ENCODE measurements at places on chromosomes 6 and 20.
A peak's percentile ranks its signal among the peaks of the same experiment; 100 is the strongest.

GRCh38 chr6:169131390-169131789, 122.3 kb downstream of the THBS2 start:
- DNase-seq, result no peak
- H3K4me3 ChIP-seq, result no peak overlapping the region
- no peaks in the 10 kb centered on the region for H3K36me3 ChIP-seq
- no peaks in the 10 kb centered on the region for H3K4me1 ChIP-seq
- no peak overlapping the region for H3K27ac ChIP-seq
- H3K27me3 ChIP-seq, result no peaks in the 10 kb centered on the region

- DNase-seq, result no peak
- no peaks in the 10 kb centered on the region for H3K27me3 ChIP-seq
- no peak overlapping the region for H3K4me3 ChIP-seq
- H3K4me1 ChIP-seq, result no peaks in the 10 kb centered on the region
These were observed 80.7 kb downstream of the FOXF2 start for GRCh38 chr6:1470040-1470439.

DNA sequence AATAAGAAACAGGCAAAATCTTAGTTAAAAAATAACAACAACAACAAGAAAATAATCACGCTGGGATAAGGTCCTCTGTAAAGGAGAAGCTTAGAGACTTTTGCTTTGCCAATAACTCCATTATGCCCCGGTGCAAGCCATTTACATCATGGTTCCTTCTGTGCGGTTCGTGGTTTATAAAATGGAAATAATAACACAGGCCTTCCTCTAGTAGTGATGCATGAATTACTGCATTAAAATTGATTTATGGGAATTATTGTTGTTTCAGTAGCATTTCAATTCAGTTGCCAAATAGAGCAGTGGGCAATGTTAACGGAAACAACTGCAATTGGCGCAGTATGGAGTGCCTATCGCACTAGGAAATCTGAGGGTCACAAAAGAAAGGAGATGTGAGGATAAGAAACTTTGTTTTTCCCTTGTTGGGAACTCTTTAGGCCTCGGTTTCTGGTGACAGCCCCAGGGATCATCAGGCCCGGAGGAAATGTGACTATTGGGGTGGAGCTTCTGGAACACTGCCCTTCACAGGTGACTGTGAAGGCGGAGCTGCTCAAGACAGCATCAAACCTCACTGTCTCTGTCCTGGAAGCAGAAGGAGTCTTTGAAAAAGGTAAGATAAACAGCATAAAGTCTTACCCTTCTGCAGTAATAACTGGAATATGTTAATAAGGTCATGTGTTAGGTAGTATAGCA, 1.1 kb downstream of the CD109 start:
- H3K27ac ChIP-seq, result no peak overlapping the region
- no peak for DNase-seq
- H3K36me3 ChIP-seq, result no peaks in the 10 kb centered on the region

DNA sequence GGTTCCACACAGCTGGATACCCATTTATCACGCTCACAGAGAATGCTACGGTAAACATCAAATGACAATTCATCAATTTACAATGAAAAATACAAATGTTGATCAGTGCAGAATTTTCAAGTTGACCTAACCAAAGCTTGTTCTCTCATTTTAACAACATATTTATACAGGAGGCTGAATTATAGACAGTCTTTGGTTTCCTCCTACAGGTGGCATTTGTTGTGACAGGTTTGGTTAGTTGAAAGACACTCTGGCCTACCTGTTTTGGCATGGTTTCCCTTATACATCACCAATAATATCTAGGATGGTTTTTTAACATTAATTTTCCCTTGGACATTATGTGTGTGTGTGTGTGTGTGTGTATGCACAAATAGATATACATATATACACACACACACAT, 642.5 kb upstream of the MMS22L start:
- no peak overlapping the region for H3K4me3 ChIP-seq
- DNase-seq, result no peak

- peak within 1 kb of the TSS; percentile 2 for H3K27ac ChIP-seq
- 0 out of 2 replicates have a peak, but pooled peaks cover 3% of the 10 kb centered on the region for H3K4me1 ChIP-seq
- H3K27me3 ChIP-seq, result no peaks in the 10 kb centered on the region
- peak within 1 kb of the TSS; percentile 60 for H3K4me3 ChIP-seq
These were observed at the start of gene BTN3A1 for GRCh38 chr6:26401987-26402658. BTN3A1 (plus strand) TSS chr6:26402275; CDS start chr6:26405564, 3,289 bp downstream.

DNA sequence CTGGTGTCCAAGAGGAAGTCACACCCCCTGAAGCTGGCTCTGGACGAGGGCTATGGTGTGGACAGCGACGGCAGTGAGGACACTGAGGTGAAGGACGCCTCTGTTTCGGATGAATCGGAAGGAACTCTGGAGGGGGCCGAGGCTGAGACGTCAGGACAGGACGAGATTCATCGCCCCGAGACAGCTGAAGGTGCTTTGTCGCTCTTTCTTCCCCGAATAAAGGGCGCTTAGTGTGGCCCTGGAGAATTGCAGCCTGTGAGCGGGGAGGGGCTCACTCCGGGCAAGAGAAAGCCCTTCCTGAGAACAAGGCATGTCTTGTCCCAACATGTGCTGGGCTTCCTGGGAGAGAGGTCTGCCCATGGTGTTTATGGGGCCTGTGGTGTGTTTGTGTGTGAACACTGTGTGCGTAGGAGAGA, 41.4 kb downstream of the MYT1 start:
- H3K27ac ChIP-seq, result no peak overlapping the region
- H3K4me1 ChIP-seq, result no peaks in the 10 kb centered on the region
- no peaks in the 10 kb centered on the region for H3K27me3 ChIP-seq

DNA sequence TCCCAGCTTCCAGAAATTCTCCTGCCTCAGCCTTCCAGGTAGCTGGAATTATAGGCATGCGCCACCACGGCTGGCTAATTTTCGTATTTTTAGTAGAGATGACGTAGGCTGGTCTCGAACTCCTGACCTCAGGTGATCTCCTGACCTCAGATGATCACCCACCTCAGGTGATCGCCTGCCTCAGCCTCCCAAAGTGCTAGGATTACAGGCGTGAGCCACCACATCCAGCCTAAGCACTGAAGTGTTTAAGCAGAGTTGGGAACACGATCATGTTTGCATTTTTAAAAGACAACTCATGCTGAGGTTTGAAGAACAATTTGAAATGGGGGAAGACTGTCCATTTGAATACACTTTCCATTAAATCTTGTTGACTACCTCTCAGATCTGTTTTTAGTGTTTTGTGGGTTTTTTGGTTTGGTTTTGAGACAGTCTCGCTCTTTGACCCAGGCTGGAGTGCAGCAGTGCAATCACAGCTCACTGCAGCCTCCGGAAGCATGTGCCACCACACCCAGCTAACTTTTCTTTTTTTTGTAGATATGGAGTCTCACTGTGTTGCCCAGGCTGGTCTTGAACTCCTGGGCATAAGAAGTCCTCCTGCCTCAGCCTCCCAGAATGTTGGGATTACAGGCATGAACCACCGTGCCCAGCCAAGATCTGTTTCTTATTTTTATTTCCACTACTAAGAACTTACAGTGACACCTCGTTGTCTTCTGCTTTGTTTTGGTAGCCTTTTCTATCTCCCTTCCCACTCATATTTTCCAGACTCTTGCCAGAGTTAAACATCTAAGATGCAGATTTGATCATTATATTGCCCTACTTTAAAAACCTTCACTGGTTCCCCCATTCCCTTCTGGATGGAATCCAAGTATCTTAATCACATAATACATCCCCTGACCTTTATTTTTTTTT, 5.5 kb downstream of the CASP8AP2 start:
- H3K27ac ChIP-seq, result no peak overlapping the region
- DNase-seq, result no peak
- H3K36me3 ChIP-seq, result no peaks in the 10 kb centered on the region
- H3K4me1 ChIP-seq, result no peaks in the 10 kb centered on the region
- no peak overlapping the region for H3K4me3 ChIP-seq

All from Caco-2 (cell line).